Bone marrow (tissue), 2 donors: ENCODE measurements at places on chromosomes 7 and 10.

GRCh38 chr10:14570800-14571199 lies 203.9 kb downstream of the FAM107B start:
- DNase-seq: no peak

DNA sequence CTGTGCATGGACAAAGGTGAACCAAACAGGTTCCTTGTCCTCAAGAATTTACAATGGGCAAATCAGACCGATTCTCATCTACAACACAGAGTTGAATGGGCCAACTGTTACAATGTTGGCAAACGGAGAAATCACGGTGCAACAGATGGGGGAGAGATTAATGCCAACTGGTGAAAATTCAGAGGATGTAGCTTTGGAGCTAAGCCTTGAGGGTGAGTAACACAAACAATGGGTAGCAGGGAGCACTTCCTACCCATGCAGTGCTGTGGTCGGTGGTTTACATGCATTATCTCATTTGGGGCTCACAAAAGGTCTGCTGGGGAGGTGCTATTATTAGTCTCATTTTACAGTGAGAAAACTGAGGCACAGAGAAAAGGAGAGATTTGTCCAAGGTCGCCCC lies 902 bp upstream of the NFE2L3 start:
- no peak for DNase-seq

DNA sequence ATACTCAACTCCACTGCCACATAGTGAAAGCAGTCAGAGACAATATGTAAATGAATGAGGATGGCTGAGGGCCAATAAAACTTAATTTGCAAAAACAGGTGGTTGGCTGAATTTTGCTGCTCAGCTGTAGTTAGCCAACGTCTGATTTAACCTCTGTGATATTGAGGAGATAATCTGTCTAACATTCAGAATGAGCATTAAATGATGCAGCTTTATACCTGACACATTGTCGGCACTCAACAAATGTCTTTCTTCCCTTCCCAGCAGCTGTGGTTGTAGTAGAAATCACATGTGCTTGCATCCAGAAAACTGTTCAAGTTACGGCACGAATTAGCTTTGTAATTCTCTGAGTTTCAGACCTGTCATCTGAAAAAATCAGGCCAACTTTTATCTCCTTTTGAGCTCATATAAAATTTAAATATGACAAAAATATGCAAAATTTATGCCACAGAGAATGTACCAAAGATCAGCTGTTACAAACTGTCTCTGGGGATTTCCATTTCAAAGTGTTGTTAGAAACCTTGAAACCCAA lies 1239.7 kb downstream of the GATA3 start:
- no peak for DNase-seq

DNA sequence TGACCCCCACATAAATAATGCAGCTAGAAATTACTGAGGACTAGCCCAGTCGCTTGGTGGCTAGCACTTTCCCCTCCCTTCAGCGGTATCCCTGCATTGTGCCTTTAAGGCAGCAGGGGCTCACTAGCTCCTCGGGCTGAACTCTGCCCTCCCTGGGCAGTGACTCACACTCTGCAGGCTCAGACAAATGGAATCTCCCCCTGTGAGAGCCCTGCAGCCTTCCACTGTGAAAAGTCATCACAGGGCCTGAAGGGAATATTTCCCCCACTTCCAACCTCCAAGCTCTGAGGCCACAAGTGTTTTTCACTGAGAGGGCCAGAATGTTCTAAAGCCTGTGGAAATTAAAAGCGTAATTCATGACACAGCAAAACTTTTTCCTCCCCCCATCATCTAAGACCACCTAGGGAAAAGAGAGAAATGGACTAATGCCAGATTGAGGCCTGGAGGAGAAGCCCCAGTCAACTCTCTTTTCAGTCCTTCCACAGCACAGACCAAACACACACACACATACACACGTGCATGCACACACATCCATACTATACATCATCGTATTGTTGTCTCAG lies 93.6 kb upstream of the COL1A2 start:
- DNase-seq: no peak

- DNase-seq: no peak
Measured at GRCh38 chr7:4833691-4834600, 27.9 kb downstream of the PAPOLB start.

DNA sequence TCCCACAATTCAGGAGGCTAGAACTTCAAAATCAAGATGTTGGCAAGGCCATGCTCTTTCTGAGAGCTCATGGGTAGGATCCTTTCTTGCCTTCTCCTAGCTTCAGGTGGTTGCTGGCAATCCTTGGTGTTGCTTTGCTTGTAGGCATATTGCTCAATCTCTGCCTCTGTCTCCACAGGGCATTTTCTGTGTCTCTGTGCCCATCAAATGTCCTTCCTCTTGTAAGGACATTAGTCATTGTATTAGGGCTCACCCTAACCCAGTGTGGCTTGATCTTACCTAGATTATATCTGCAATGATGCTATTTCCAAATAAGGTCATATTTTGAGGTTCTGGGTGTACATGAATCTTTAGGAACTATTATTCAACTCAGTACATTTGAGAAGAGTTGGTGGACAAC lies 20.1 kb downstream of the BET1 start:
- no peak for DNase-seq

GRCh38 chr7:24732646-24733413 lies 24.4 kb downstream of the GSDME start:
- DNase-seq: no peak

- DNase-seq: no peak
Measured at GRCh38 chr10:106957823-106958588, 206.5 kb downstream of the SORCS1 start.

DNA sequence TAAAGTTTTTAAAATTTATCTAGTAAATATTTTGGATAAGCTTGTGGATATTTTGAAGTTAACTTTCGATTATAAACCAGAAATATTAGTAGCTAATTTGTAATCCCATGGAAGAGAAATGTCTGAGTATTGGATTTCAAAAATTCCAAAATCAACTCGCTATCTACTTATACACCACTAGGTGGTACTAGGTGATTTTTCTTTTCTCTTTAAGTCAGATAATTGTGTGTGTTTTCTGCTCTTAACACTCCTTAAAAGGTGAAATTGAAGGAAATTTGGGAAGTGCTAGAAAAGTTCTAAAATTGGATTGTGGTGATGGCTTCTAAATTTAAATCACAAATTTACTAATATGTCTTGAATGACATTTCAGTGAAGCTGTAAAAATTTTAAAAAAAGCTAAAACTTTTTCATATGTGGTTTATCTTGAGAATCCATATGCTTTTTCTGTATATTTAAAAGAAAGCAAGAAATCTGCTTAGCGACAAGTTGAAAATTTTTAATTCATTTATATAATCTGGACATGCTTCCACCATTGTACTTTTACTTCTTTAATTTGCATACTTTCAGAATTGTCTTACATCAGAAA lies 90.2 kb downstream of the IPMK start:
- no peak for DNase-seq

DNA sequence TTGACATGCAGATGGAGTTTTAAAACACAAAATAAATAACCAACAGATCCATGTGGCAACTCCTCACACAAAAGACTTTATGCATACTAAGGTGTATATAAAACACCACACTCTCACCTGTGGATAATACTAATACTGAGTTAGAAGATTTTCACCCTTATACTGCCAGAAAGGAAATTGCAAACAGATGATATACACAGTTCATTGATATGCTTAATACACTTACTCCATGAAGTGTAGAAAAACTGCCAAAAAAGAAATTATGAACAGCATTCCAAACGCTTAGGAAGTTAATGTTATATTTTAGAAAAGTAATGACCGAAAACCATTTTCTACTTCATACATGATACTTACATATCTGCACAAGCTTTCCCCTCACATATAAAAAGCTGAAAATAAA lies 17.6 kb upstream of the SNX13 start:
- DNase-seq: no peak

DNA sequence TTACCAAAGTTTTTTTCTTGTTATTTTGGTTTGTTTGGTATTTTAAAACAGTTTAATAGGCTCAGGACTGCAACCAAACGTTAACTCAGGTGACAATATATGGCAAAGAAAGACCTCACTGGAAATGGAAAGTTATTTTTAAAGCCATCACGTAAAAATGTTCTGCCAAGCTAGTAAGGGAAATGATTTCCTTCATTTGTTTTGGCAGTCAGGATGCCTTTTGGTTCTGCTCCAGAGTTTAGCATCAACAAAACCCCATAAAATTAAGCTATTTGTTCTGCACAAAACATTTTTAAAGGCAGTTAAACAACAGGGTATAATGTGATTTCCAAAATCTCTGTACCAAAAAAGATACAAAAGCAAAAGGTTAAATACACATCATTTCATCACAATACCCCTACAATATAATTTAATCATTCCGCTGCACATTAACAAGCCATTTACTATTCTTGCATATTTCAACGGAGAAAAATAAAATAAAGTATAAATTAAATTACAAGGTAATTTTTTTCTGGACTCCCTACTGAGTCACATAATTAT lies 172.4 kb downstream of the SEMA3E start:
- DNase-seq: no peak

DNA sequence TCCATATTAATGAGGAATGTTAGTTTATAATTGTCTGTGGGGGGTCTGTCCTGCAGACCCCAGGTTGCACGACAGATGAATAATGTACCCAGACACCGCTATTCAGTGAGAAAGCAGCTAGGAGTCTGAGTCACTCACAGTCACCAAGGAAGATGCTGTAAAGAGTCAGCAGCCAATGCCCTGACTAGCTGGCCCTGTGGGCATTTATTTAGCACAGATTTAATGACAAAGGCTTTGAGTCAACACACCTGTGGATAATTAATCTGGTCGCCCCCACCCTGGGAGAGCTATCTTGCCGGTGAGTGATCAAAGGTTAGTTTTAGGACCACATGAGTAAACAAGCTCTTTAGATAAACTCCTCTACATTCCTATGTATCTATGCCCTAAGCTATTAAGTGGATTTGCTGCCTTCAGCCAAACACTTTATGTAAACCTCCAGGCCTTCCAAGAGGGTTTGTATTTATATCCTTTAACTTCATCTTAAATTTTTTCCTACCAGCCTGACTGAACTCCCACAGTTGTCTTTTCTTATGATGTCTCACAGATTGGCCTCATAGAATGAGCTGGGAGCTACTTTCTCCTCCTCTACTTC lies 180.0 kb upstream of the ADCY1 start:
- DNase-seq: no peak

GRCh38 chr10:34480345-34480744 lies 334.8 kb downstream of the PARD3 start:
- no peak for DNase-seq

GRCh38 chr10:24998044-24998443 lies 17.9 kb downstream of the ENKUR start:
- no peak for DNase-seq

GRCh38 chr7:122743211-122743610 lies 40.5 kb upstream of the RNF148 start:
- no peak for DNase-seq

- no peak for DNase-seq
Measured at GRCh38 chr10:132634241-132634946, 96.8 kb downstream of the INPP5A start.

DNA sequence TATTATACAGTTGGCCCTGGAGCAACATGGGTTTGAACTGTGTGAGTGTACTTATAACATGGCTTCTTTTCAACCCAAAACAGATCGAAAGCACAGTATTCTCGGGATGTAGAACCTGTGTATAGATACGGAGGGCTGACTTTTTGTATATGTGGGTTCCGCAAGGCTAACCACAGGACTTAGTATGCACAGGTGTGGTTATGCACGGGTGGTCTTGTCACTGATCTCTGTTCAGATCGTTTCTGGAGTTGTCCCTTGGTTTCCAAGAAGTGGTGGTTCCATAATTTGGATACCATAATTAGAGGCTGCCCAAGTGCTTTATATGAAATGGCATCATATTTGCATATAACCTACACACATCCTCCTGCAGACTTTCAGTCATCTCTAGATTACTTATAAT lies 10.9 kb upstream of the BHLHA15 start:
- DNase-seq: no peak

DNA sequence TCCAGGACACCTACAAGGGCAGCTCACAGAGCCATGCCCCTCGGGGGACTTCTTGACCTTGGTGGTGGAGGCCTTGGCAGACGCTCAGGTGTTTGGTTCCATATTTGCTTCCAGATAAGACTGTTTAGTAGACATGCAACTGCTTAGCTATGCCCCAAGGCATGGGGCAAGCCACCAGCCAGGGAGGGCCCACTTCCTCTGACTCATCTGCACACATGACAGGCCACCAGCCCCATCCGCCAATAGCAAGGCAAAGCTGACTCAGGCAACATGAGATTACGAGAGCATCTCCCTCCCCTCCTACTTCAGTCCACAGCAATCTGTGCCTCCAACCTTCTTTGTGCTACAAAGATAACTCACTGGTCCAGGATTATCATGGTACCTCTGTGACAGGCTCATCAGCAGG lies 54.9 kb downstream of the KCNMA1 start:
- no peak for DNase-seq

DNA sequence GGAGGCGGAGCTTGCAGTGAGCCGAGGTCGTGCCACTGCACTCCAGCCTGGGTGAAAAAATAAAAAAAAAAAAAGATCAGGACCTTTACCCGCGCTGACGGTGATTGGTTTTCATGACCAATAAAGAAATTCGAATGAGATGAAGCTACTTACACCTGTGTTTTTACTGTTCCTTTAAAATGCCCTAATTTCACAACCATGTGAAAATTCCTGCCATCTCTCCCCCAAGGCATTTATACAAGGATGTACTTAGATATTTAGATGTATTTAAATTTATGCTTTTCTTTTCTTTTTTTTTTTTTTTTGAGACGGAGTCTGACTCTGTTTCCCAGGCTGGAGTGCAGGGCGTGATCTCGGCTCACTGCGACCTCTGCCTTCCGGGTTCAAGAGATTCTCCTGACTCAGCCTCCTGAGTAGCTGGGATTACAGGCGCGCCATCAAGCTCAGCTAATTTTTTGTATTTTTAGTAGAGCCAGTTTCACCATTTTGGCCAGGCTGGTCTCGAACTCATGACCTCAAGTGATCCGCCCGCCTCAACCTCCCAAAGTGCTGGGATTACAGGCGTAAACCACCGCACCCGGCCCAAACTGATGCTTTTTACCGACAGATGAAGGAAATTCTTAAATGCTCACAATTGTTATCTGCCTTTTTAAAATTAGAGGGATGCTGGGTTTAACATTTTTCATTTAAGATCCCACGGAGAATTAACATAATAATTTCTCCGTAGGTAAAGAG lies 3.1 kb upstream of the PHYH start:
- no peak for DNase-seq

- peak; percentile 35 for DNase-seq
Measured at GRCh38 chr7:103075337-103075918, 488 bp downstream of the ARMC10 start.

DNA sequence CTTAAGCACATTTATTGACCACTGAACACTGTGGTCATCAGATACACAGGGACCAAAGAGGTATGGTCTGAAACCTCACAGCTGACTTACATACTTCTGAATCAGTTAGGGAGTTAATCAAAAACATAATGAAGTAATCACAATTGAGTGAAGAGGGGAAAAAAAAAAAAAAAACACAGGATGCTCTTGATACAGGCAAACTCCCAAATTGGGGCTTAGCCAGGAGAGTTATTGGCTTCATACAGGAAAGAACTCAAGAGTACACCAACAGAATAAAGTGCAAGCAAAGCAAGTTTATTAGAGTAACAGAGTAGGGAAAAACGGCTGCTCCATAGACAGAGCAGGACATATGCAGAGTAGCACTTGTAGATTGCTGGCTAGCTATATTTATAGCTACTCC lies 917.0 kb downstream of the CNTNAP2 start:
- no peak for DNase-seq
